HEK293T (cell line): ENCODE measurements at places on chromosomes 6 and 20.

GRCh38 chr20:24737212-24737850 lies 211.7 kb upstream of the CST7 start:
- no peak for DNase-seq

DNA sequence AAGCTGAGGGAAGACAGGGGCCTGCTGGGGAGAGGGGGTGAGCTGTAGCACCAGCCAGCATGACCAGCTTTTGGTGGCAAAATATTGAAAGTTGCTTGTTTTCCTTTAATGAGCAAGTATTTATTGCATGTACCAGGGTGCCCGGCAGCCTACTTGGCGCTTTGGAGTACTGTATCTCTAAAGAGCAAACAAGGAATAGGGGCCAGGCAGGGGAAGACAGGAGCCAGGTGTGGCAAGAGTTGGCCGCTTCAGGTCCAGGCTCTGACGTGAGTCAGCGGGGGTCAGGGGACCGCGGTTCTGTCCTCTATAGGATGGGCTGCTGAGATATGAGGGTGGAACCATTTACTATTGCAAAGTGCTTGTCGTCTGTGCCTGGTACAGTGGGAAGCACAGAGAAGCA lies 63.1 kb downstream of the PSMG4 start:
- no peak for DNase-seq

- DNase-seq: no peak
Measured at GRCh38 chr20:31943052-31943471, 8.8 kb downstream of the PDRG1 start.

DNA sequence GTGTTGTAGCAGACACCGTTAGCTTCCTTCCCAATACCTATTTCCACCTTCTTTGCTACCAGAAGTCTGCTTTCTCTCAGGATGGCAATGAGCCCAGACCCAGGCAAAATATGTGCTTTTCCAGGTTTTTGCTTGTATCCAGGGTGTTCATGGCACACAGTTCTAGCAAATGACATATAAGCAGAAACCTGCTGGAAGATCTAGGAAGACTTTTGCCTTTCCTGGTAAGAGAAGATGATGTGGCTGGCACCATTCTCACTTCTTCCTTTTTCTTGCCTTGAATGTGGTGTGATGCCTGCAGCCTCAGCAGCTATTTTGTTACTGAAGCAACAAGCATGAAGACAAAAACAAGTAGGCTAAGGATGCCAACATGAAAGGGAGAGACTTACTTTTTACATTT lies 19.2 kb upstream of the TBC1D22B start:
- no peak for DNase-seq

DNA sequence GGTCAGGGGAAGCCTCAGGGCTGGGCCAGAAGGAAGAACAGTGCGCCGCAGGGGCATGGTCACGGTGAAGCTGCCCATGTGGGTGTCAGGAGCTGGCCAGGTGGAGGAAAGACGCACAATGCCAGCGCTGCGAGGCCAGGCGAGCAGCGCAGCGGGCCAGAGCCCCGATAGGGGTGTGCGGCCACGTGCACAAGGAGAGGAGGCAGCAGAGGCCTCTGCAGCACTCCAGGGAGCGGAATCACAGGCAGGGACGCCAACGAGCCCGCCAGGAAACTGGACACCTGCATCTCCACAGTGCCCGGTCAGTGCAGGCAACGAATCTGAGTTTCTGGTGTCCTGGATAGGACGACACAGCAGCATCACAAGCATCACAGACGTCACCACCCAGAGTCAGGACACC lies 35.7 kb downstream of the TAF4 start:
- no peak for DNase-seq

DNA sequence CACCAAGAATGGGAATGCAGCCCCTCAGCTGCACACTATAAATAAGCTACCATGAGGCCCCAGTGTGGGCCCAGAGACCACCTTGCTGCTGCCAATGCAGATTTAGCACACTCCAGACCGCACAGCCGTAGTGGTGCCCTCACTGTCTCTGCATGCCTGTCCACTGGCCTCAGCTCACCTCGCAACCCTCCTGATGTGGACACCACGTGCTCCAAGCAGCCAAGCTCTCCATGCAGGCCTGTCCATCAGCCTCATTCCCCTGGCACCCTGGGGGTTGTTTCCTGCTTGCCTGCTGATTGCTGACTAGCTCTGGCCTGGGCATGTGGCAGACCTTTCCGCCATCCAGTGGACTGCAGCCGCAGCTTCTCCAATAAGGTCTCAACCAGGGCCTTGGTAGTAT lies 36.2 kb downstream of the ZBTB9 start:
- no peak for DNase-seq

- DNase-seq: no peak
Measured at GRCh38 chr6:158556113-158556512, 3.8 kb upstream of the TMEM181 start.

DNA sequence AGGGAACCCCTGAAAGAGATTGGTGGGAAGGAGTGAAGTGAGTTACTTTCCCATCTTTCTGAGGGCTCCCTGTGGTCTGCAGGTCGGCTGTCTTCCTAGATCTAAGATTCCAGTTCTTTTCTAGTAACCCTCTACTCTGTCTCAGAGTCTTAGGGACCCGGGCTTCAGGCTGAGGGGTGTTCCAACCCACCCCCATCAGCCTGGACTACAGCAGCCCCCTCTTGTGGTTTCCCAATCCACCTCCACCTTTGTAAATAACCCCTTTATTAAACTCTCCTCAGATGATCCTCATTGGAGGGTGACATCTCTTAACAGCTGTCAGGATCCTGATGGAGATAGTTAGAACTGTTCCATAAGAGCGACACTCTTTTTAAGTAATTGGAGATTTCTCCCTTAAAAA lies 300.4 kb downstream of the LRFN2 start:
- no peak for DNase-seq

GRCh38 chr6:53436526-53437303 lies 88.0 kb upstream of the ELOVL5 start:
- no peak for DNase-seq

GRCh38 chr20:51529081-51529681 lies 13.3 kb downstream of the NFATC2 start:
- DNase-seq: no peak

GRCh38 chr6:15426395-15426794 lies 180.5 kb downstream of the JARID2 start:
- no peak for DNase-seq

- no peak for DNase-seq
Measured at GRCh38 chr6:46637145-46637544, 15.5 kb downstream of the CYP39A1 start.

DNA sequence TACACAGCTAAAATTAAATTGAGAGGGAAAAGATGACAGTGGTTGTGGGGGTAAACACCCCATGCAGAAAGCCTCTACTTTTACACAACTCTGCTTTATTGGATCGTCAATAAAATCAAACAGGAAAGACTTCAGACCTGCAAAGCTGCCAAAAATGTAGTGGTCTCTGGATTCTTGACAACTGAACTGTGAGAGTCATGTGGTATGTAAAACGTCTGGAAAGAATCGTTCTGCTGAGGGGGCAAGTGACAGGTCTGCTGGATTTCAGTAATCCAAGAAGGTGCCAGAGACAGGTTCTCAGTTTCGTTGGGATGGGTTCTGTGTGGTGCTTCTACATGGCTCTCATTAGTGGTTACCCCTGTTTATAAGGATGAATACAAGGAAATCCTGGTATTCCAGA lies 63.3 kb downstream of the TSPYL4 start:
- DNase-seq: no peak

DNA sequence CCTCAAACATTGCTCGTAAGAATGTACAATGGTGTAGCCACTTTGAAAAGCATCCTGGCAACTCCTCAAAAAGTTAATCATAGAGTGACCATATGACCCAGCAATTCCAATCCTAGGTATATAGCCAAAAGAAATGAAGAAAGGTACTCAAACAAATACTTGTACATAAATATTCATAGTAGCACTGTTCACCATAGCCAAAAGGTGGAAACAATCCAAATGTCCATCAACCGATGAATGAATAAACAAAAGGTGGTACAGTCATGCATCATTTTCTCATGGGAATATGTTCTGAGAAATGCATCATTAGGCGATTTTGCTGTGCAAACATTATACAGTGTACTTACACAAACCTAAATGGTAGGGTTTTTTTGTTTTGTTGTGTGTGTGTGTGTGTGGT lies 74.4 kb upstream of the TBC1D7 start:
- DNase-seq: no peak

GRCh38 chr6:5361396-5361795 lies 100.1 kb downstream of the FARS2 start:
- DNase-seq: no peak

GRCh38 chr6:109069746-109070145 lies 24.9 kb downstream of the SESN1 start:
- no peak for DNase-seq

GRCh38 chr6:38150681-38151296 lies 331.3 kb downstream of the ZFAND3 start:
- no peak for DNase-seq

DNA sequence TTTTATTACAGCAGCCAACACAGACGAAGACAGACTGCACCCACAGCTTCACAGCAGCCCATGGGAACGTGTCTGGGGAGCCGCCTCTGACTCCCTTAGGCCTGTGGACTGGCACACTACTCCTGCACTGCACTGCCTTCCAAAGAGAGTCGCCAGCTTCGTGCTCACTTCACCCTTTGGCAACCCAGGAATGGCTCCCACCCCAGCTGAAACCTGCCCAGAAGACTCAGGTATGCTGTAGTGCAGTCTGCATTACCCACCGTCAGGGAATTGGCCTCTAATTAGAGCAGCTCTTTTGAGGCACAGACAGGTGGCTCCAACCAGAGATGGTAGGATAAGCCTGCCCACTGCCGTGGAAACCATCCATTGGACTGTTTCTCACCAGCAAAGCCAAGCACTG lies 39.9 kb upstream of the FRMD1 start:
- no peak for DNase-seq

DNA sequence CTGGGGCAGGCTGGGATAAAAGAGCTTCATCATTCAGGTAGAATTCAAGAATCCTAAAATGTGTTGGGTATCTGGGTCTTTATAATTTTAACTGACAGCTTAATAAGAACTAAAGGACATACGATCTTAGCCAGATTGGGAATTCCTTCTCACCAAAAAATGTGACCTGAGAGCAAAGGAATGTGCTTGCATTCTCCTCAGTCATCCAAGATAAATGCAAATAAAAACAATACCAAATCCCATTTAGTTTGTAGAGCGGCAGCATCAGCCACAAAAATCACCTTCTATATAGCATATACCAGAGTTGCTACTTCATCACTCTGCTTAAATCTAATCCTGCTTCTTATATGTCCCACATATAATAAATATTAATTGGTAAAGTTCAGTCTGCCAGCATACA lies 16.9 kb downstream of the USP49 start:
- DNase-seq: no peak

- DNase-seq: no peak
Measured at GRCh38 chr6:89414215-89414614, 2.1 kb upstream of the RRAGD start.

DNA sequence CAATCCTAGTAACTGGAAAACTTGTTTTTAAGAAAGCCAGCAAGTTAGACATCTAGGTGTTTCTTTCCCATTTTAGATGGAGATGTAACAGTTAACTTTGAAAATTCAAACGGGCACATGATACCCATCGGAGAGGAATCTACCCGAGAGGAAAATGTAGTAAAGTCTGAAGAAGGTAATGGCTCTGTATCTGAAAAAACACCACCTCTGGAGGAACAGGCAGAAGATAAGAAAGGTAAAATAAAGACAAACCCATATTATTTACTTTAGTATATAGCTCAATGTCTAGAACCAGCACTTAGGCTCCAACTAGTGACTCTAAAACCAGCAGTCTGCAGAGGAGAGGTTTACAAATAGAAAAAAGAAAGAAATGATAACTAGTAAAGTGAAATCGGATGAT lies 75.9 kb downstream of the PHACTR2 start:
- no peak for DNase-seq

DNA sequence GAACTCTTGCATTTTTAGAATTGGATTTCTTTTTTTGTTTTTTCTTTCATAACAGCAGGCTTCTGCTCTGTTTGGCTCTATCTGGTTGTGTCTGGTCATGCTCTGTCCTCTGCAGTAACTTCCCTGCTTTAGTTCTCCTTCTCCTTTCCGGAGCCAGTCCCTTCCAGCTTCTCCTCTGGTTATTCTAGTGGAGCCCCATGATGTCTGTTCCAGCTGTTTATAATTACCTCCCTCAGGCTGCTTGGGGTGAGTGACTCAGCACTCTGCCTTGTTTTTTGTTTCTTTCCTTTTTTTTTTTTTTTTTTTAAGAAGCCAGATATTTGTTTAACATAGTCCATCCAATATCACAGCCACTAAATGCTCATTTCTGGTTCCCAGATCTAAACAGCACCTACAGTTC lies 409.6 kb downstream of the MAFB start:
- no peak for DNase-seq

DNA sequence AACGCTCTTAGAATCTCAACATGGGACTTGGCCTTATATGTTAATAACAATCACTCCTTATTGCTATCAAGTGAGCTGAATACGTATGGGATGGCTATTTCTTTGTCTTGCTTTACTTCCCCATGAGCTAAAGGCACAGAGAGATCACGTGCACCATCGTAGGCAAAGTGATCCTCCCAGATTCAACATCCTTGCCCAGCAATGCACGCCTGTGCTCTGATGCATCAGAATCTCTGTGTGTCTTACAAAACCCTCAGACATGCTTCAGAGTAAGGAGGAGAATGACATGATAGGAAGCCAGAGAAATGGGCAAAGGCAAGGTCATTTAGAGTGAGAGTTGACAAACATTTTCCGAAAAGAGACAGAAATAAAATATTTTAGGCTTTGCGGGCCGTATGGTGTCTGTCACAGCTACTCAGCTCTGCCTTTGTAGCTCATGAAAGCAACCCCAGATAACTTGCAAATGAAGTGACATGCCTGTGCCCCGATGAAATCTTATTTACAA lies 277.6 kb upstream of the CDH4 start:
- no peak for DNase-seq

- peak; percentile 49 for DNase-seq
Measured at GRCh38 chr6:35552285-35552917, 39.7 kb upstream of the TULP1 start.

DNA sequence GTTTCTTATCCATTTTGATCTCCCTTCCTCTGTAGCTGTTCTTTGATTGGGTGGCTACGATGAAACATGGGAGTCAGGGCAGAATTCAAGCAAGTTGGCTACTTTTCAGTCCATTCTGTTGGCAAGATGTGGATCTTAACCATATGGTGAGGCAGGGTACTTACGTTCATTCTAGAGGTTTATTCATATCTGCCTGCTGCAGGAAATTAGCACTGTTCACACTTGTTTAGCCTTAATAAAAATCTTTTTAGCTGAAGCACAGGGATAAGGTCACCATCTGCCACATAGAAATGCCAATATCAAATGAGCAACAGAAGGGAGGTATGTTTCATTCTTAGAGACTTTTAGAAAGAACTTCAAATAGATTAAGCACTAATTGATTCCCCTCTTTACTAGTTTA lies 83.9 kb downstream of the GRIK2 start:
- no peak for DNase-seq

GRCh38 chr6:53230775-53231467 lies 82.3 kb upstream of the GCM1 start:
- no peak for DNase-seq

- no peak for DNase-seq
Measured at GRCh38 chr6:79657238-79657637, 26.1 kb downstream of the SH3BGRL2 start.

GRCh38 chr6:56399672-56400263 lies 152.4 kb upstream of the COL21A1 start:
- DNase-seq: no peak

- no peak for DNase-seq
Measured at GRCh38 chr20:58519940-58520712, 4.9 kb upstream of the APCDD1L start.

GRCh38 chr6:56652994-56653393 lies 10.3 kb upstream of the DST start:
- no peak for DNase-seq
